Activated CD4-positive, alpha-beta T cell treated with anti-CD3 and anti-CD28 coated beads for 24 hours (primary cell): ENCODE measurements at places on chromosomes 16 and 17.

DNA sequence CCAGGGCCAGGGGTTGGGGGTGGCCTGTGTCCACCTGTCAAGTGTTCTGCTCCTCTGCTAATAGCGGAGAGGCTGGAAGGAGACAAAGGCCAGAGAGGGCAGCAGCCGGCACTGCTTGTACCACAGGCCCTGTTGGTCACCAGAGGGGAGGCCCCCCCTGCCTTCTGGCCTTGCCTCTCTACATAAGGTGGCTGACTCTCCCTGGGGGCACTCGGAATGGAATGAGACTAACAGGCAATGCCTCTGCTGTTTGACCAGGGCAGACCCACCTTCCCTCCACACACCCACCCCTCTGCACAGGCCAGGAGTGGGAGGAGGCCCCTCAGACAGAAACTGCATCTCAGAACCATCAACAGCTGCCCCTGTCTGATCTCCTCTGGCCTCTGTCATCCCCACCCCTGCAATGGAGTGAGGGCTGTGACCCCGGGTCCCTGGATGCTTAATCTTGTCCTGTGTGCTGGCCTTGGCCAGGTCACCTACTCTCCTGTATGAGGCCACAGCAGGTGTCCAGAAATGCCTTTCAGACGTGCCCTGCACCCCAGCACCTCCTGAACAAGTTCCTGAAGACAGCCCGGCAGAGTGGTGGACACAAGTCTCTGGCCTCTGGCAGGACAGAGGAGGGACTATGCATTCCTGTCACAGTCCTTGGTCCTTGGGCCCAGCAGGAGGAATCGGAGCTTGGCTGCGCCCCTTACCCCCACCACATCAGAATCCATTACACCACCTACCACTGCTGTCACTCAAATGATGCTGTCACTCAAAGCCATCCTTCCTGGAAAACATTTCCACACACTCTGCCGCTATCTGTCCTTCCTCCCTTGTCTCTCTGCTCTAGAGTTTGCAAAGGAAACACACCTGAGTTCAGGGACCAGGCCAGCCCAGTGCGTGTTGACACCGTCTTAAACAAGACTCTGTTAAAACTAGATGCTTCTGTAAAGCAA, 107.5 kb upstream of the ZNF750 start:
- no peak for DNase-seq

- peak; percentile 50 for DNase-seq
These were observed 510.7 kb downstream of the MAF start for GRCh38 chr16:79089735-79090284.

GRCh38 chr17:27491713-27492190, 35.5 kb downstream of the KSR1 start:
- DNase-seq: no peak

DNA sequence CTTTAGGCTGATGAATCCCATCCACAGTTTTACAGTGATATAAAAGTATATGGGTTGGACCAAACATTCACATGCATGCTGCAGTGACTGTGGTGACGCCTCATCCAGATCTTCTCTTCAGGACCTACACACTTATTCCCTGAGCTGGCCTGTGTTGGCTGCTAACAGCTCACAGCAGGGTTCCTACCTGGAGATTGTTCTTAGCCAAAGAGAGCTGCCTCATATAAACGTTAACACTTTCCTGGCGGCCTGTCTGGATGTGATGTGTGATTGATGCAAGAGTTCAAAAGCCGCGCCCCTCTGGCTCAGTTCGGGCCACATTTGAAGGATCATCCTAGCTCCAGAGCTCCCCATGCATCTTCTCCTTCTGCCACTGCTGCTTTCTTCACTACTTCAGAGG, 93.0 kb upstream of the NETO2 start:
- DNase-seq: no peak

- DNase-seq: no peak
These were observed 34.3 kb upstream of the ERCC4 start for GRCh38 chr16:13885700-13886099.

DNA sequence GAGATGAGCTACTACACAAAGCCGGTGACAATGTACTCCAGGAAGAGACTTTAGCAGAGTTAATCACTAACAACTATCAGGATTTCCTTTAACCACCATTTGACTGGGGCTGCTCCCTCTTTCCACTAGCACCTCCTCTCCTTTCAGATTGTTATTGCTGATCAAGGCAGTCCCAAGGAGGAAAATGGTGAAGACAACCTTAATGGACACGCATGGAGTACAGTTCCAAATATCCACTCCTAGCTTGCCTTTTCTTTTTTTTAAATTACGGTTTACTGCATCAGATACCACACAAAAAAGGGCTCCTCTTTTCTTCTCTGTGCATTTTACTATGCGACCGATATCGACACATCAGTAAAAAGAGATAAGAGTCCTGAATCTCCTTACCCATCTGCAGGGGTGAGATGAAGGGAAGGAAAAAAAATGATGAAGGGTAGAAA, 30.9 kb downstream of the FAM222B start:
- no peak for DNase-seq
